Stimulated activated CD8-positive, alpha-beta memory T cell treated with anti-CD3 and anti-CD28 coated beads, Interleukin-2, amount 100 ng/mL, for 1 hour (primary cell): ENCODE measurements at places on chromosomes 11 and 22.
A peak's percentile ranks its signal among the peaks of the same experiment; 100 is the strongest.

GRCh38 chr22:50469377-50470305 lies 5.2 kb downstream of the SBF1 start:
- peak; percentile 97 for DNase-seq

- DNase-seq: no peak
Measured at GRCh38 chr11:19072464-19072863, 11.9 kb upstream of the MRGPRX2 start.

GRCh38 chr11:117045956-117046355 lies 52.3 kb downstream of the SIK3 start:
- no peak for DNase-seq

GRCh38 chr22:24416095-24416494 lies 11.3 kb upstream of the ADORA2A start:
- DNase-seq: no peak

- no peak for DNase-seq
Measured at GRCh38 chr11:57599381-57599780, 1.9 kb downstream of the SERPING1 start.

- no peak for DNase-seq
Measured at GRCh38 chr11:3382613-3383285, 3.8 kb upstream of the ZNF195 start.

DNA sequence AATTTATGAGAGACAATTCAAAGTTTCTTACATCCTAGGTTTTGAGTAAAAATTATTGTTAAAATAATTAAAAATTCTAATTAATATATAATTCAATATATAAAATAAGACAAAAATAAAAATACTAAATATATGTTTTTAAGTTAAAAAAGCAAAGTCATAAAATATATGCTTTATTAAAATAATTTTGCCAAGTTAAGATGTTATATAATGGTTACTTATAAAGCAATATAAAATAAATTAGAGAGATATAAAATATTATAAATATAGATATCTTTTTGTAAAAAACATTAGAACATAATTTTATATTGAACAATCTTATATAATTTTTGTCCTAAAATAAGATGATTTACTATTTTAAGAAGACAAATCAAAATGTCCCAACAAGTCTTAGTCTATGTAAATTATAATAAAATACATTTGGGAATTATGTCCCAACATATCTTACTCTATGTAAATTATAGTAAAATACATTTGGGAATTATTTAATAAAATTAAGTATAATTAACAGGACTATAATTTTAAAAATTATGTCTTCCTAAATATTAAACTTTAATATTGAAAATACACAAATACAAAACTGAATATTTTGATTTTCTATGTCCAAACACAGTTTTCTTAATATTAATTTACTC lies 67.7 kb upstream of the TOP3B start:
- no peak for DNase-seq

DNA sequence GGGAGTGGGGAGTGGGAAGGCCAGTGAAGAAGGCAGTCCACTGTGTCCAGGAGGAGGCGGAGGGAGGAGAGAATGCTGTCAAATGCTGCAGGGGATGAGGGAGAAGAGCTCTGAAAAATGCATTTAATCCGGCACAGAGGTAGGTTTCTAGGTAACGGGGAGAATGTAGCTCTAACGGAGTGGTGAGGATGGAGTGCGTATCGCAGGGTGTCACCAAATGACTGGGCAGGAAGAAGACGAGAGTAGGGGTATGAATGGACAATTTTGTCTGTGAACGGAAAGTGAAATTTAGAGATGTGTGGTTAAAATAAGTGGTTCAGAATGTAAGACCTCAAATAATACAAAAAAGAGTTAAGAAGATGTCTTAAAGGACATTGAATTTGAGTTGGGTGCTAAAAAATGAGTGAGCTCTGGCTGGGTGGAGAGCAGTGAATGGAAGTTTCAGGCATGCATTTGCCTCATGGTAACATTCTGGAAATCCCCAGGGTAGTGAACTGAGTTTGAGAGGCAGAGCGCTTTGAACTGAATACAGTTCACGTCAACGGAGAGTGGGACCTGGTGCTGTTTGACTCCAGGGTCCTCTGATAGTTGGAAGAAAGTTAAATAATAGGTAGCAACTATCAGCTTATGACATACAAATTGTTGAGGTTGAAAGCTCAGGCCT lies 81.3 kb upstream of the CADM1 start:
- no peak for DNase-seq

DNA sequence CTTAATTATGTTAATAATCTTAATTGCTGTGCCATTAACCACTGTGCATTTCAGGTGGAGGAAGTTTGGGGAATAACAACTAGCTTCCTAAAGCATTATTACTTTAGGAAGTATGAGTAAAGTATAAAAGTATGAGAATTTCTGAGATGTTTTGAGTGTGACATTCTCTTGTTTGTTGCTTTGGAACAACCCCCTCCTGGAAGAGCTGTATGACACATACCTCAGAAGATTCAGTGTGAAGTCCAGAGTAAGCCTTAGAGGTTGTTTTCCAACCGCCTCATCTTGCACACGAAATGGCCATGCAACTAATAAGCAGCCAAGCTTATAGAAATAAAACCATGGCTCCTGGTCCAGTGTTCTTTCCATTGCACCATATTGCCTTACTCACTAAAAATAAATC lies 21.7 kb downstream of the CCDC81 start:
- no peak for DNase-seq

GRCh38 chr11:28133146-28133545 lies 25.0 kb downstream of the METTL15 start:
- DNase-seq: no peak
